ENCODE measurements at places on chromosomes 1 and 21.

DNA sequence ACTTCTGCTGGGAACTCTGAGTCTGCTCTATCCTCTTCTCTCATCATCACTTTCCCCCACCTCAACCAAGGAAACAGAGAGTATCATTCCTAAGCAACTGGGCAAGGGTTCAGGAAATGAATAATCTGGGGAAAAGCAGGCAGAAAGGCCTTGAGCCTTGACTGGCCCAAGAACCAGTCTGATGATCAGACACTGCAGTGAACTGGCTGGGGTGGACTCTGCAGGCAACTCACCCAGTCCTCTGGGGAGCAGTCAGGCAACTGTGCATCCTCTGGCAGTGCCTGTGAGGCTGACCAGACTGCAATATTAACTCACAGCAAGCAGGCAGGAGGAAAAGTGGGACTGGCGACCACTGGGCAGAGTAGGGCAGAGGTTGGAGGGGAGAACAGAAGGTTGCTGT is 991 bp downstream of the ANKRD35 start:
- no peak for DNase-seq

- DNase-seq = no peak
Measured at GRCh38 chr21:43911015-43911934, 46.3 kb downstream of the AGPAT3 start.

- DNase-seq = no peak
Measured at GRCh38 chr1:154807048-154807591, 63.0 kb downstream of the KCNN3 start.

GRCh38 chr1:228205526-228206436 is 2.1 kb upstream of the OBSCN start:
- no peak for DNase-seq

DNA sequence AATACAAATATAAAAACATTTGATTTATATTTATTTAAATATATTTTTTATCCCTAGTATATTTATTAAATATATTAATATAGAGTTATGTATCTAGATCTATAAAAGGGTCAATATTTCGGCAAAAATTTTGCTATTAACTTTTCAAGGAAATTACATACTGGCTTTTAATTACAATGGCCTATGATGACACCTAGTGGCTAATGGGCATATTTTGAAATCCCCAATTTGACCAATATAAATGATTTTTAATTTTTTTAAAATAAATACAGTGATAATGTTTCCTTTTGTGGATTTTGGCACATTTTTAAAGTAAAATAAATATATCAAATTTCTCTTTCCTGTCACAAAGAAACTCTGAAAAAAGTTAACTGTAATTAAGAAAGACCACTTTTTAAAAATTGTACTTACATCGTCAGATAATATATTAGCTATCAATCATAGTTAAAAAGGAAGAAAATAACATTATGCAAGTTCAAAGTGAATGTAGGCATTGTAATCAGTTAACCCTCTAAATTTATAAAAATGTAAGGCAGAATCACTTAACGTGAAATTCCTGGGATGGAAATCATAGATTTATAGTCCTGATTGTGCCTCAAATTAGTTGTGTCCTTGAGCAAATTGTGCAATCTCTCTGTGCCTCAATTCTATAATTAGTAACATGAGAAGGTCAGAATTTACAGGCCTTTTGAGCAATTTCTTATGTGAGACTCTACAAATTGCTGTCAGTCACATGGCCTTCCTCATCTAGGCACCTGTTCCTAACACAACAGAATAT is 25.6 kb upstream of the RGS13 start:
- DNase-seq = no peak

DNA sequence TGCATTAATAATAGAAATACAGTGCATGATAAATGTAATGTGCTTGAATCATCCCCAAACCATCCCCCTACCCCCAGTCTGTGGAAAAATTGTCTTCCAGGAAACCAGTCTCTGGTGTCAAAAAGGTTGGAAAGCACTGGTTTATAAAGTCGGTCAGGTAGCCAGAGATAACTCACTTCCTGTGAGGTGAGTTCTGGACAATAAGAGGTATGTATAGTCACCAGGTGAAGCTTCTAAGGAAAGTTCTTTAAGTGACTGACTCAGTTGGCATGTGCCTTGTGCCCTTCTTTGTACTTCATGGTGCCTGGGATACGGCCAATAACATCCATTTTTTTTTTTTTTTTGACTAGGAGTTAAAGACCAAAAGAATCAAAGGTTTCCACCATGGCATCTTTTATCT is 103.7 kb downstream of the GPATCH2 start:
- DNase-seq = no peak

GRCh38 chr1:6378096-6378746 is 15.3 kb downstream of the ACOT7 start:
- DNase-seq = no peak

DNA sequence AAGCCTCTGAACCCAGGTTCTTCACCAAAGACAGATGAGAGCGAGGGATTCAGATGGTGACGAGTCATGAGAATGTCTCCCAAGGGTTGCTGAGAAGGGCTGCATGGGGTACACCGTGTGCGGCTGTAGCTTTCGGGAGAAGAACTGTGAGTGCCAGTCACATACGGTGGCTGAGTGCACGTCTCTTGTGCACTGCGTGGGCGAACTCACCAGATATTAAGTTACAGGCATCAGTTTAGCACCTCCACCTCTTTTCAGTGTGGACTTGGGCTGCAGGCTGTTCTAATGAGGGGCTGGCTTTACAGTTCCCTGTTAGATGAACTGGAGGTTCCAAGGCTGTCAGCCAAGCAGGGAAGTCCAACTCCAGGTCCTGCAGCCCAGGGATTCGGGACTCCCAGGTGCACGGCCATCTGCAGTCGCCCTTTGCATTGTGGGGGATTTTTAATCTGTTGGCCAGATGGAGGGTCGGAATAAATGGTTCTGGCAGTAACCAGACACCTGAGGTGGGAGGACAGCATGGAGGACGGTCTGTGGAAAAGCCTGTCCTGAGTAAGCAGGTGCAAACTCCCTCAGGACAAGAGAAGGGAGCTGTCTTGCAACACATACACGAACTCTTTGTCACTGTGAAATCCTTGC is 26.5 kb upstream of the AVPR1B start:
- no peak for DNase-seq

GRCh38 chr21:14917762-14918161 is 147.0 kb downstream of the NRIP1 start:
- DNase-seq = no peak

GRCh38 chr1:19654886-19655717 is 9.6 kb upstream of the HTR6 start:
- no peak for DNase-seq

GRCh38 chr1:237570530-237570929 is 320.2 kb downstream of the ZP4 start:
- no peak for DNase-seq

- DNase-seq = no peak
Measured at GRCh38 chr1:107782217-107782845, 182.6 kb downstream of the VAV3 start.

DNA sequence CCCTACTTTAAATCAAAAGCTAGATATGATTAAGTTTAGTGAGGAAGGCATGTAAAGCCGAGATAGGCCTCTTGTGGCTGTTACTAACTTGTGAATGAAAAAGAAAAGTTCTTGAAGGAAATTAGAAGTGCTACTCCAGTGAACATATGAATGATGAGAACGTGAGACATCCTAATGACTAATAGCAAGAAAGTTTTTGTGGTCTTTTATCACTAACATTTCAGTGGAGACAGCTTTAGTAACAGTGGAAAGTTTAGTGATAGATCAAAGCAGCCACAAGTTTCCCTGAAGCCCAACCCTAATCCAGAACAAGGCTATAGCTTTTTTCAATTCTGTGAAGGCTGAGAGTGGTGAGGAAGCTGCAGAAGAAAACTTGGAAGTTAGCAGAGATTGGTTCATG is 73.6 kb upstream of the LRRC8B start:
- DNase-seq = no peak

GRCh38 chr21:38841472-38841871 is 35.7 kb downstream of the ETS2 start:
- no peak for DNase-seq

DNA sequence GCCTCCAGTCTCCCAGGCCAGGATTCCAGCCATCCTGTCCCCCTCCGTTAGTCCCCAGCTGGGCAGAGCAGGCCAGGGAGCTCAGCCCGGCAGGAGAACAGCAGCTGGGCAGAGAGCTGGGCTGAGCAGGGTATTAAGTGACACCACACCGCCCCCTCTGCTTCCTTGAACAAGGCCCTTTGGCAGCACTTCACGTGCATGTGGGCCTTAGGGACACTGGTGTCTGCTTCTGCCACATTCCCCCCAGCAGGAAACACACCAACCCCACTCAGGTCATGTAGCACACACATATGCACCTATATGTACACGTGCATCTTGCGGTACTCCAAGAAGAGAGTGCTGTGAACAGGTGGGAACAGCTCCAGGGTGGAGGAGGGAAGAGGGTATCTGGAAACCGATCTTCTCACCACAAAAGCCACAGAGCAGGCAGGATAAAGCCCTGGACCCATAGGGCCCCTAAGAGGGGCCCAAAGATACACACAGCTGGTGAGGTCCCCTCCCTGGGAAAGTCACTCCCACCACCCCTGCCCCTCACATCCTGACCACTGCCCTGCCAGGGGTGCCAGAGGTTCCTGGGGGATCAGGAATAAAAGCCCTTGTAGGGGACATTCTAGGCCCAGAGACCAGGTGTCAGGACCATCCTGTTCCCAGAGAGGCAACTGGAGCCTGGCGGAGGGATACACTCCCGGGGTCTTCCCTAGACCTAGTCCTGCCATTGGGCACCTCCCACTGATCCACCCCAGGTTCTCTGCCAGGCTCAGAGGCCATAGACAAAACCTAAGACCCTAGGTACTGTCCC is 4.5 kb downstream of the EPHA2 start:
- no peak for DNase-seq

GRCh38 chr21:26087223-26087918 is 83.2 kb downstream of the APP start:
- no peak for DNase-seq

- DNase-seq = no peak
Measured at GRCh38 chr1:96987186-96987703, 265.7 kb downstream of the PTBP2 start.

DNA sequence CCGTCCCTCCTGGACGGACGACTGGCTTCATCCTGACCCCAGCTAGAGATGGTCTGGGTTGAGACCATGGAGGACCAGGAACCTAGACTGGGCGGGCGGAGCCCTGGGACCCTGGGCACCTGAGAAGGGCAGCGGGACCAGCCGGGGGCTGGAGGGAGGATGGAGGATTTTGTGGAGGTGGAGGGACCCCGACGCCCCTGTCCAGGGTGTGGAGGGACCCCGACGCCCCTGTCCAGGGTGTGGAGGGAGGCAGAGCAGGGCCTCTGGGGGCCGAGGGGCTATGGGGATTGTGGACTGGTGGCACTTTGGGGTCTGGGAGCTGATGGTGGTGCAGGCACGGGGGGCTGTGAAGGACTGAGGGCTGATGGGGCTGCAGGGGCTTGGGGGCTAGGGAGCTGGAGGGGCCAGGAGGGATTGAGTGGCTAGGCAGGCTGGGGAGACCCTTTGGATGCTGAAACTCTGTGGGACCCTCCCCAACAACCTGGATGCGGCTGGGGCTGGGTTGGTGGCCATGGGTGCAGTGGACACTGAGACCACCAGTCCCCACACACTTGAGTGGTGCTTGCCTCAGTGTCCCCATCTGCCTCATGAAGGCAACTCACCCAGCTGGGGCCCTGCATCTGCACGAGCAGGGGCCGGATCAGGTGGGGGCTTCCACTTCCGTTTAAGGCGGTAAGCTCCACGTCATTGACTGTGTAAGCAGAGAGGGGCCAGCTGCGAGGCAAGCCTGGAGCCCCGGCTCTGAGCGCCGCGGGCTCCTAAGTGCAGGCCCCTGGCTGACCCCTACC is 7.4 kb downstream of the GJC2 start:
- DNase-seq = no peak

GRCh38 chr1:74858136-74858535 is 125.2 kb downstream of the TYW3 start:
- DNase-seq = no peak

- DNase-seq = no peak
Measured at GRCh38 chr1:94676686-94677085, 135.1 kb upstream of the F3 start.

GRCh38 chr1:69673321-69673720 is 105.6 kb downstream of the LRRC7 start:
- DNase-seq = no peak

GRCh38 chr1:158105352-158106095 is 75.2 kb upstream of the CD1D start:
- DNase-seq = no peak

DNA sequence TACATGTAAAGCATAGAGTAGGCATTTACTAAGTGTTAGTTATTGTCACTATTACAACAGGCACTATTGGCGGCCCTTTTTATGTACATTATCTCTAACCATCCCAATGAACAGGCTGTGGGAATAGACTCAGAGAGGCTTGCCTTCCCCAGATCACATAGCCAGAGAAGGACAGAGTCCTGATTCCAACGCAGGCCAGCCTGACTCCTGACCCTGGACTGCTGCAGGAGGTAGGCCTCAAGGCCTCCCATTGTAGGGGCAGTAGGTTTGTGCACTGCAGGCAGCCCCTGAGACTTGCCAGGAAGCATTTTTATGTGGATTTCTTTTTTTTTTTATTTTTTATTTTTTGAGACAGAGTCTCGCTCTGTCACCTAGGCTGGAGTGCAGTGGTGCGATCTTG is 6.4 kb upstream of the GFI1 start:
- DNase-seq = no peak

DNA sequence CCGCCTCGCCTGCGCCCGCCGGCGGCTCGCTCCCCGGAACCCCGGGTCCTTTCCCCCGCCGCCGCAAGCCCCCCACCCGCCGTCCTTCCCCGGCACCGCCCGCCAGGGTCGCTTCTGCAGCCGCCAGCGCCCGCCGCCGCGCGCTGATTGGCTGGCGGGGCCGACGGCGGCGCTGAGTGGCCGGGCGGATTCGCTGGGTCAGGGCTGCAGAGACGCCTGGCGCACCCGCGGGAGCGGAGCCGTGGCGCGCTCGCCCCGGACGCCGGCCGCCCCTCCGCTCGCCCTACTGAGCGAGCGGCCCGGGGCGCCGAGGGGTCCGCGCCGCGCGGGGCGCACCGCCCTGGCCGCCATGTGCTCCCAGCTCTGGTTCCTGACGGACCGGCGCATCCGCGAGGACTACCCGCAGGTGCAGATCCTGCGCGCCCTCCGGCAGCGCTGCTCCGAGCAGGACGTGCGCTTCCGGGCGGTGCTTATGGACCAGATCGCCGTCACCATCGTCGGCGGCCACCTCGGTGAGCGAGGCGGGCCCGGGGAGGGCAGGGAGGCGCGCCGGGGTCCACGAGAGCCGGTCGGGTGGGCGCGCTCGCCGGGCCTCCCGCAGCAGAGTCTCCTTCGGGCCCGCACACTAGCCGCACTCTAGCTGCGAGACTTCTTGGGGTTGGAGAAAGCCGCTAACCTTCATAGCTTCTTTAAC is at the start of gene RIMKLA:
Gene RIMKLA, plus strand, starts transcription at position 207 of the 694 bp plus-strand sequence. Its CDS starts 143 bp downstream, at position 350.
- DNase-seq = no peak

Data from activated CD8-positive, alpha-beta memory T cell treated with anti-CD3 and anti-CD28 coated beads for 4 hours (primary cell).